Activated CD8-positive, alpha-beta T cell treated with anti-CD3 and anti-CD28 coated beads, Interleukin-2, amount 10 ng/mL, durations not matched to agents 7 days and 5 days (primary cell): ENCODE measurements at places on chromosomes 6 and 20. TPM values are rescaled to one million over a fixed set of nuclear protein-coding genes. Genes with fewer than 3 reads are reported as not detected.

The MTFR2 gene
- total RNA-seq = 27.9 TPM

The RAET1L gene
- total RNA-seq = not detected

The SYTL3 gene
- total RNA-seq = 43.5 TPM

The HUS1B gene
- total RNA-seq = 1.8 TPM

The PACRG gene
- total RNA-seq = 0.78 TPM

The MOXD1 gene
- not detected for total RNA-seq

The MAD2L1BP gene
- 44.6 TPM for total RNA-seq

The BPIFA1 gene
- not detected for total RNA-seq

The NECAB3 gene
- total RNA-seq = 28.4 TPM

The SYCP2L gene
- total RNA-seq = not detected
